ENCODE measurements at places on chromosomes 5 and 9.

DNA sequence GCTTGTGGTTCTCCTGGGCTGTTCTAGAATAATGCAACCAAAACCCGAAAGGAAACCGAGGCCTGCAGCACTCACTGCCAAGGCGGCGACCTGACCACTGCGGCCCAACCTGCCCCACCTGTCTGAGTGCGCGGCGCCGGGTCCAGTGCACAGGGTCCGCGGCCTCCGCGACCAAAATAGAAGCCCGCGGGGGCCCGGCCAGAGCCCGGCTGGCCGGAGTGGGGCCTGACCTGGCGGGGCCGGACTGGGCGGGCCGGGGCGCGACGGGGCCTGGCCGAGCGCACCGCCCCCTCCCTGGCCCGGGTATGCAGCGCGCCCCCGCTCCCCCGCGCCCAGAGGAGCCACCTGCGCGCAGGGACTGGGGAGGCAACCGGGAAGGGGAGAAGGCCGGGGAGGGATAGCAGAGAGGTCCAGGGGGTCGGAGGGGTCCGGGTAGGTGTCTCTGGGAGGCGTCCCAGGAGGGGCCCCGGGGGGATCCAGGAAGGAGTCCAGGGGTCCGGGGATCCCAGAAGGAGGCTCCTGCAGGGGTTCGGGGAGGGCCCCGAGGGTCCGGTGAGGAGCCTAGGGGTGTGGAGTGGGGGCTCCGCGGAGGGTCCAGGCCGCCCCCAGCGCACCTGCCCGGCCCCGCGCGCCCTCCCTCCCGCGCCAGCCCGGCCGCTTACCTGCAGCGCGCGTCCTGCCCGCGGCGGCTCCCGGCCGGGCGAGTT is 503 bp downstream of the SEMA4D start:
- DNase-seq, result no peak

DNA sequence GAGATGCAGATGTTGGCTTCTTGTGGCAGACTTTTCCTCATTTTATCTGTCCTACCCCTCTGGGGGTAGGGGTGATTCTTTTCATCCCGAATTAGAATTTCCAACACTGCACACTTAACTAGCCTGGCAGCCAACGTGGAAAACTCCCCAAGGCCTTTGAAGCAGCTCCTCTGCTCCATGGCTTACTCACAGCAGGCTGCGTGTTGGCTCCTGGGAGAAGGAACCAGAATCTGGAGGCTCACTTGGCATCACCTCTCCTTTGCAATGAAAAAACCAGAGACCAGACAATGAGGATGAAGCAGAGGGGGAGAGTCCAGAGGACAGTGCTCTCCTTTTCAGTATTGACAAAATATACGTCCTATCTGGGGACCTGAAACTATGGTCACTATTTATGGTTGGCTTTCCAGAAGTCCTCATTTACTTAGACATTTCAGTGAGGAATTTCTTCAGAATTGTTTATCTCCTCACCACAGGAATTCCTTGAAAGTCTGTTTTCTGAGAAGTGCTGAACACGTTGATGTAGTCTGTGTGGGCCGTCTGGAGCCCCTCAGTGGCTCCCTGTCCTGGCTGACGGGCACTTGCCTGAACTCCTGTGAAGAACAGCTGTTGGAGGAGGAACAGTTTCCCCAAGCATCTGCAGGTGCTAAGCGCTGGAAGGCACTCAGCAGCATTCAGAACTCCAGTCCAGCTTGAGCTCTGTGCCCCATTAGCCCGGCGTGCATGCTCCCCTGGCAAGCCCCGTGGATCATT is 231.3 kb downstream of the RFK start:
- no peak for DNase-seq

- no peak for DNase-seq
Measured at GRCh38 chr9:132504488-132504887, 77.9 kb upstream of the BARHL1 start.

DNA sequence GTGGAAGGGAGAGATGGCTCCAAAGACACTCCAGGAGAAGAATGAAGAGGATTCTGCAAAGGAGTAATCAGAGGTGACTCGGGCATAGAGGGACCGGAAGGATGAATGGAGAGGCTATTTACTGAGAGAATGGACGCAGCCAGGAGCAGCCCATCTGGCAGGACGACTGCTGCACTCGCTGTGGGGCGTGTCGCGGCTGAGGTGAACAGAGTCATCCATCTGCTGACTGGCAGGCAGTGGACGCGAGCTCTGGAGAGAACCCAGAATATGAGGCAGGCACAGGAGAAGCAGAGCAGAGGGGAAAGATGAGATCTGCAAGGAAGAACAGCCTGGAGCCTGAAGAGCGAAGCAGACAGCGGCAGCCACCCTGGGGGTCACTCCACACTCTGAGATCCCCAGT is 16.4 kb downstream of the FGF1 start:
- no peak for DNase-seq

DNA sequence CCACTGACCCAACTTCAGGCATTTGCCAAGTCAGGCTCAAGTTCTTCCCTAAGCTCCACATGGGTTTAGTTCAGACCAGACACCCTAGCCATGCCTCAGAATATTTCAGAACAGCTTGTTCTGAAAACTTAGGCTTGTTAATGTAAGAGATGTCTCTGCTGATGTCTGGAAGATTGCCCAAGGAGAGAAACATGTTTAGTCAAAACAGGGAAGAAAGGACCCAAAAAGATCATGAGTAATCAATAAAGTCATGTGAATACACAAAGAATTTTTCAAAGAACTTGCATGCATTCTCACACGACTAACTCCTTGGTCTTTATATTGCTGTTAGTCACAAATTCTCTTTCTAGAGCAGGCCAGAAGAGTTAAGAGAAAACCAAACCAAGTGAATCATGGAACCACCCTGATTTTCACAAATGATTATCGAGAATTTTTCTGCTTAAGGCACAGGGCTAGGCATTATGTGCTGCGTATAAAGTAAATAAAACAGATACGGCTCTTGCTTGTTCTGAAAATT is 158.1 kb upstream of the HMHB1 start:
- no peak for DNase-seq

Data from COR-L47 (cell line).